Activated T-cell treated with anti-CD3 and anti-CD28 coated beads, Interleukin-2, amount 50 U/mL, for 24 hours (primary cell): ENCODE measurements at places on chromosomes 13 and 19.

GRCh38 chr19:49214701-49215100 is 57.1 kb downstream of the TRPM4 start:
- no peak for DNase-seq

- DNase-seq, result peak; percentile 97
These were observed at the start of gene AKAP8L for GRCh38 chr19:15418579-15419412. TSS of gene AKAP8L (minus strand) at chr19:15418988. CDS start at chr19:15418923, 65 bp downstream.

GRCh38 chr13:79227418-79227817 is 178.6 kb downstream of the RBM26 start:
- DNase-seq, result no peak

- DNase-seq, result no peak
These were observed 56.1 kb upstream of the STK24 start for GRCh38 chr13:98632961-98633360.

DNA sequence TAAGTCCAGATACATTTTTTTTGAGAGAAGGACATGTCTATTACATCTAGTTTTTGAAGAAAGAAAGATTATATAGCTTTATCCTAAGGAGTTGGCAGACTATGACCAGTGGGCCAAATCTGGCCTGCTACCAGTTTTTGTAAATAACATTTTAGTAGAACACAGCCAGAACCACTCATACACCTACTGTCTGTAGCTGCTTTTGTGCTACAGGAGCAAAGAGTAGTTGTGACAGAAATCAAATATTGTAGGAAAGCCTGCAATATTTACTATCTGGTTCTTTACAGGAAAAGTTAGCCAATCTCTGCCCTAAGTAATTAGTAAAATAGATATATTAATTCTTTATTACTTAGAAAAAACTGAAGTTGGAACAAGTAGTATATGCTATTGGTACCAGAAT is 17.2 kb downstream of the TDRD3 start:
- DNase-seq, result no peak

GRCh38 chr13:39760521-39760920 is 105.1 kb downstream of the COG6 start:
- DNase-seq, result no peak

- DNase-seq, result no peak
These were observed 95.2 kb downstream of the LRCH1 start for GRCh38 chr13:46648166-46648607.

GRCh38 chr19:10625003-10625761 is at the start of gene SLC44A2:
TSS of gene SLC44A2 (plus strand) at chr19:10625553. CDS start at chr19:10625634, 81 bp downstream.
- DNase-seq, result no peak

DNA sequence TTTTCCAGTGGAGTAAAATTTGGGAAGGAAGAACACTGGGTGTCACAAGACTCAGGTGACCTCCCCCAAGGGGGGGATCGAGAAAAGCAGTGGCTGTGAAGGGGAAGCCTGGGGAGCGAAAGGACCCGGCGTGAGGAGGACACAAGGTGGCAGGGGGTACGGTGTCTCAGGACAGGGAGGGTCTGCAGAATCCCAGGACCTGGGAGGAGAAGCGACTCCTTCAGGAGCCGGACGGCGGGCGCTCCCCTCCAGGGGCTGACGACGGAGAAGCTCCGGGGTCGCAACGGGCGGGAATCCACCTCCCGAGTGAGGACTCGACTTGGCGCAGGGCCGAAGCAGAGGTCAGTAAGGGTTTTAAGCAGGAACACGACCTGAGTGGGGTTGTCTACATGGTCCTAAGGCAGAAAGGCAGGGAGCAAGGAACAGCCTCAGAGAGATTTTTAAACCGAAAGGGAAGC is 529 bp downstream of the ZNF836 start:
- DNase-seq, result no peak

- DNase-seq, result no peak
These were observed 4.2 kb downstream of the B3GNT8 start for GRCh38 chr19:41422955-41423354.

- DNase-seq, result no peak
These were observed 870.2 kb downstream of the EFNB2 start for GRCh38 chr13:105665284-105665683.

GRCh38 chr19:31783592-31783991 is 434.4 kb upstream of the TSHZ3 start:
- DNase-seq, result no peak

- DNase-seq, result no peak
These were observed 112.3 kb downstream of the GADD45B start for GRCh38 chr19:2588081-2588777.

DNA sequence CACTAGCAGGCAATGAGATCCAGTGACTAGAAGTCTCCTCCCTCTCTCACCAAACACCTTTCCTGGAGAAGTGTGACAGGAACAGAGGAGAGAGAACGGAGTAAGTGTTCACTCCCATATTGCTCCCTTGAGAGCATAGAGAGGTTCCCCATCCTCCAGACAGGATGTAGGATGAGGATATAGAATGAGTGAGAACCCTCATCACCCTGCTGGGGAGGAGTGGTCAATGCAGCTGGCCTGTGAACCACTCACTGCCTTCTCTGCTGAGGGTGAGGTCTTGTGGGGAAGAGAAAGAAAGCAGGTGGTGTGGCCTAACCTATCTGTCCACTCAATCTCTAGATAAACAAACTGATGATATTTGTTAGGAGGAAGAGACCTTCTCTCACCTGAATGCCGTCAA is 386.6 kb downstream of the PCDH20 start:
- DNase-seq, result no peak

DNA sequence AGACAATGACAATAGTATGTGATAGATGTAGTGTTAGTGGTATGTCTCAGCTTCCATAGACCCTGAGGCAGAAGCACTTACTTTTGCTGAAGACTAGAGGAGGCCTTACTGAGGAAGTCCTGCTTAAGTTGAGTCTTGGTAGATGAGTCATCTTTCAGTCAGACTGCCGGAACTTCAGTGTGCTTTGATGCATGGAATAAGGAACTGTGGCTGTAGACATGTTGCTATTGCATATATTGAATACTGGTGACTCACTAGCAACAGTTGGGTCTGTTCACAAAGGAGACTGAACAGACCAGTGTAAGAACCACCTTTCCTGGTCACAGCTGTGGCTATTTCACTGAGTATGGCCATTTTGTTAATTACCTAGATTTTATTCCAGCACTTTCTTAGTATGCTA is 1000.6 kb downstream of the OLFM4 start:
- DNase-seq, result no peak

DNA sequence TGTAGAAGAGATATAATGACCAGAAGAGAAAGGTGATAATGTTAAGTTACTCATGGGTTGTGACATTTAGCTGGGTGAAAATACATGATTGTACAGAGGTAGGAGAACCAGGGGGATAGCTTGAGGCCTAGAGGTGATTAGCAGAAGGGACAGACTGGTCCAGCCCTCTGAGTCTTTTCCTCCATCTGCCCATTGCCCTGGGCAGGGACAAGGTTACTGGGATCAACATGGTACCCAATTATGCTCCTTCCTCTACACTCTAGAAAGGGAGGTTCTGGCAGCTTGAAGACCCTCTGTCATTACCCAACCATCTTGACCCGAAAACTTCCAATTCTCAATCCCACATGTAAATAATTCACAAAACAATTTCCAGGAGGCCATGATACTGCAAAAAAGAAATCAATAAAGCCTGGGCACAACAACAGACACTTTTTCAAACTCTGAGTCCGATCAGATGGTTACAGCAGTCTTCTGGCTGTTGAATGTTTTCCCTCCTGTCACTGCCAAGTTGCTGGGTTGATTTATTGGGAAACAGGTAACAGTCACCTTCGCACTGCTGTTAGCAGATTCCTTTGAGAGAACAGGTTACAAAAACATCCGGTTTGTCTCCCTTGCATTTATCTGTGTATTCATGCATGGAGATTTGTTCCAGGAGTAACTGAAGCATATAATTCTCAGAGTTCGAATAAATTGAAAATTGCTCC is 239.1 kb upstream of the HTR2A start:
- DNase-seq, result no peak

DNA sequence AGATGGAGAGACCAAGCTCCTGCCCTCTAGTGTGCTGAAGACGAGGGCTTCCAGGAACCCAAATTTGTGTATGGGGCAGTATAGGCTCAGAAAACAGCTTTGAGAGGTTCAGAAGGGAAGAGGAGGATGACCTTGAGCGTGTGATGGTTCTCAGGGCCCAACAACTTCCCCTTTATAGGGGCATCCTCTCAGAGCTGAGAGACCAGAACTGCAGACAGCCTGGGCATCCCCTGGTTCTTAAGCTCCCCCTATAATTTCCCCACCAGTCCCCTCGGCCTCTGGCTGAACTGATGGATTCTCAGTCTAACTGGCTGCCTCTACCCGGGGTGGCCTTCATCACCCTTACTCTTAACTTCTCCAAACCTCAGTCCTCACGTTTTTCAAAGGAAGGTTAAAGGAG is 167.5 kb downstream of the URI1 start:
- DNase-seq, result no peak

- no peak for DNase-seq
These were observed 34.2 kb downstream of the RUBCNL start for GRCh38 chr13:46352805-46353204.

DNA sequence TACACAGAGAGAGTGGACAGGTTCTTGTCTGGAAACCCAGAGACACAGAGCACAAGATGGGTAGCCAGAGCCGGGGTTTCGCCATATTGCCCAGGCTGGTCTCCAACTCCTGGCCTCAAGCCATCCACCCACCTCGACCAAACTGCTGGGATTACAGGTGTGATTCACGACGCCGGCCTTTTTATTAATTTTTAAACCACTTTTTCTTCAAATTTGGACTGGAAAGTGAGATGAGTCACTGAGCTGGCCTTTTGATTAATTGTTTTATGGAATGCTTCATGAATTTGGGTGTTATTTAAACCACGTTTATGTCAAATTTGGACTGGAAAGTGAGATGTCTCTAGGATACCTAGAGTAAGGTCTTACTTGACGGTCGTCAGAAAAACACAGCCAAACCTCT is 12.1 kb upstream of the IGFL1 start:
- no peak for DNase-seq

DNA sequence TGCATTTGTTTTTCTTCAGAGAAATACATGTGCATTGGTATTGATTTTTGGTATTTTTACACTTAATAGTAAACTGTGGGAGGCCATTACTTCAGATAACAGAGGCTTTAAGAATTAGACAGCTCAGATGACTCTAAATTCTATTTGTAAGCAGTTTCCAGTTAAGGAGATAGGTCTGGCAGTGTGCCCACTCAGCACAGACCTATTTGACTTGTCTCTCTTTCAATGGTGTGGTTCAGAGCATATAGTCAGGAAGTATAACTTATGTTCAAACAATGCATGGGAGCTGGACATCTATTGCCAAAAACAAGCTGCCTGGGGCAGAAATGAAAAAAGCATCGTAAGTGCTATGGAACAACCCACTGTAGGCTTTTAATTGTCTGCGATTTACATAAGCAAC is 370.7 kb downstream of the HS6ST3 start:
- no peak for DNase-seq

GRCh38 chr13:78606471-78607408 is 3.4 kb upstream of the POU4F1 start:
- no peak for DNase-seq

- DNase-seq, result no peak
These were observed 26.8 kb downstream of the DHX34 start for GRCh38 chr19:47375694-47376588.

GRCh38 chr13:75357576-75358289 is 124.2 kb downstream of the TBC1D4 start:
- DNase-seq, result peak; percentile 55

DNA sequence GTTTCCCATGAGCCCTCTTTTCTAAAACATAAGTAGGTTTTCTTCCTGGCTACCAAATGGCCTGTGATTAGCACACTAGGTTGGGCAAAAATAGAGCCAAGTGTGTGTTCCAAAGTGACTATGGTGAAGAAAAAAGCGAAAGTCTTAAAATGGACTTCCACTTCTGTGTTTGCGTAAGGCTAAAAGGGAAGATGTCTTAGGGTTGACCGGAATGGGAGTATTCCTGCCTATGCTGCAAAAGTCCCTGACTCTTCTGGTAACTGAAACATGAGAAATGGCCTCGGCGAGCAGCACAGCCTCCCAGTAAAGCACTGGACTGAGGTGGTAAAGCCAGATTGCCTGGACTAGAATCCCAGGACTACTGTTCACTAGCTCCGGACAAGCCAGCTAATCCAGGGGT is 2.4 kb upstream of the FPR1 start:
- DNase-seq, result no peak

DNA sequence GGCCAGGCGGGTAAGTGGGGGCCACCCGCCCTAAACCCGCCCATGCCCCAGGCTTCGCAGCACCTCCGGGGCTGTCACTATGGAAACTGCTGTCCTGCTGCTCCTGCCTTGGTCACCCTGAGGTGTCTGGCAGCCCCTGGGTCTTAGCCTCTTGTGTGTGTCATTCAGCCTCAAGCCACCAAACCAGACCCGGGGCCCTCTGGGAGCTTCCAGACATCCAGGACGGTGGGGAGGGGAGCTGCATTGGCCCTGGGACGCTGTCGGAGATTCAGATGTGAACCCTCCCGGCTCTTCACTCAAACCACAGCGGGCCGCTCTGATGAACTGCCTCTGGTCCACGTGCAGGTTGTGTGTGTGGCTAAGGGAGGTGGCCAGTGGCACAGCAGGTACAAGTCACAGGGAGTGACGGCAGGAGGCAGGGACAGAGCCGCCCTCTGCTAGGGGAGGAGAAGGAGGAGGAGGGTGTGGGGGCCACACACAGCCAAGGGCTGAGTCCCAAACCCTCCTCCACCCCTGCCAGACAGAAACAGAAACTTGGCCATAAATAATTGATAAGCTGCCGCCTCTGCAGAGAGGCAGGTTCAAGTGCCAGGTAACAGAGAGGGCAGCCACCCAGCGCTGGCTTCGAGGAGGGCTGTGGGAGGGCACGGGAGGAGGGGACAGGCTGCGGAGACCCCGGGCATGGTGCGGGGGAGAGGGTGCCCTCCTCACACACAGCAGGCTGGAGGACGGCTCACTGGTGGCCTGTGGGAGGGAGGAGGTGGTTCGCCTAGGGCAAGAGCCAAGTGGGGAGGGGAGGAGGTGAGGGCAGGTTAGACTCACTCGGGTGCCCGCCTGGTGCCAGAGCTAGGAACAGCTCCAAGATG is 8.0 kb downstream of the NANOS3 start:
- no peak for DNase-seq

GRCh38 chr19:50465000-50465399 is 11.3 kb upstream of the EMC10 start:
- DNase-seq, result no peak

- no peak for DNase-seq
These were observed 14.6 kb upstream of the KCNN1 start for GRCh38 chr19:17951990-17952976.

DNA sequence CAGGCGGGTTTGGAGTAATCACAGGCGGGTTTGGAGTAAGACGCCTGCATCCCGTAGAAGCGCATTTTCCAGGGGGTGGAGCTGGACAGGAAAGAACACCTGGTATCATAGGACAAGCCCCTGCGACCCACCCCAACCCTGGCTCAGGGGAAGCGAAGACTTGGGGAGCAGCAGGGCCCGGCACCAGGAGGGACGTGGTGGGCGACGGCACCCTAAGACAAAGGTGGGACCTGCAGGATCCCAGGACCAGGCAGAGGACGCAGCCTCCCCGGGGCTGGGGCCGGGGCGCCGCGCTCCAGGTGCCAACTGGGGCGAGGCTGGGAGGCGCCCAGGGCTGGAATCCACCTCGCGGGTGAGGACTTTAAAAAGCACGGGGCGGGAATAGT is 520 bp downstream of the ZNF600 start:
- DNase-seq, result no peak
